ENCODE measurements at places on chromosomes 4 and X.

- no peaks in the 10 kb centered on the region for H3K4me1 ChIP-seq
- H3K27me3 ChIP-seq: no peaks in the 10 kb centered on the region
- H3K27ac ChIP-seq: no peak overlapping the region
- DNase-seq: peak; percentile 19
- H3K36me3 ChIP-seq: no peaks in the 10 kb centered on the region
Observed at GRCh38 chrX:71492231-71493065, 40.5 kb upstream of the OGT start.

DNA sequence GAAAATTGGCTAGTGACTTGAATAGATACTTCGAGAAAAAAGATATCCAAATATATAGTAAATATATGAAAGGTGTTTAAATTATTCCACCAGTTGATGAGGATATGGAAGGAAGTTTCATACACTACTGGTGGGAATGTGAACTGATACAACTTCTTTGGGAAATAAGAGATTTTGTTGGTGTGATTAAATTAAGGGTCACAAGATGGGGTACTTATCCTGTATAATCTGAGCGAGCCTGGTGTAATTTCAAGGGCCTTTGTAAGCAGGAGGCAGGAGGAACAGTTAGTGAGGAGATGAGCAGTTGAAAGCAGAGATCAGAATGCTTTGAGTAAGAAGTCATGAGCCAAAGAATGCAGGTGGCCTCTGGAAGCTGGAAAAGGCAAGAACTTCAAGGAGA, 192.2 kb downstream of the KCTD8 start:
- H3K36me3 ChIP-seq: no peaks in the 10 kb centered on the region
- no peak overlapping the region for H3K27ac ChIP-seq
- DNase-seq: no peak
- H3K4me3 ChIP-seq: no peak overlapping the region

- H3K27ac ChIP-seq: no peak overlapping the region
- no peak overlapping the region for H3K4me3 ChIP-seq
- no peak for DNase-seq
- H3K36me3 ChIP-seq: no peaks in the 10 kb centered on the region
Observed at GRCh38 chr4:72208421-72209075, 176.7 kb downstream of the NPFFR2 start.

DNA sequence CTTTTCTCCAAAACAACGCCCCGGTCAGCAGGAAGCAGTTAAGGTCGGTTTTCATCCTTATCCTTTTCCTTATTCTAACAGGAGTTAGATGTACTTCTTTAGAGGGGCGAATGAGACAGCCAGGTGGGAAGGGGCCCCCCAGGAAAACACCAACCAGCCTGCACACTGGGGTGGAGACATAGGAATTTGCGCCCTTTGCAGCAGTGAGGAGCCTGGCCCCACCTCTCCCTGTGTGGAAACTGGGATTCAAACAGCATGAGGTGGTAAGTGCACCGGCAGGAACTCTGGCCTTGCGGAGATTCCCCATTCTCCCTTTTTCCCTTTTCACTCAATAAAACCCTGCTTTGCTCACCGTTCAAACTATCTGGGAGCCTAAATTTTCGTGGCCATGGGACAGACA, 8.0 kb upstream of the FAM47C start:
- no peaks in the 10 kb centered on the region for H3K36me3 ChIP-seq
- no peak for DNase-seq
- no peak overlapping the region for H3K27ac ChIP-seq
- H3K4me3 ChIP-seq: no peak overlapping the region
- H3K4me1 ChIP-seq: no peaks in the 10 kb centered on the region
- H3K27me3 ChIP-seq: no peaks in the 10 kb centered on the region

- no peaks in the 10 kb centered on the region for H3K27me3 ChIP-seq
- no peak overlapping the region for H3K27ac ChIP-seq
- no peaks in the 10 kb centered on the region for H3K4me1 ChIP-seq
Observed at GRCh38 chrX:57930051-57930450, 19.8 kb upstream of the ZXDA start.

DNA sequence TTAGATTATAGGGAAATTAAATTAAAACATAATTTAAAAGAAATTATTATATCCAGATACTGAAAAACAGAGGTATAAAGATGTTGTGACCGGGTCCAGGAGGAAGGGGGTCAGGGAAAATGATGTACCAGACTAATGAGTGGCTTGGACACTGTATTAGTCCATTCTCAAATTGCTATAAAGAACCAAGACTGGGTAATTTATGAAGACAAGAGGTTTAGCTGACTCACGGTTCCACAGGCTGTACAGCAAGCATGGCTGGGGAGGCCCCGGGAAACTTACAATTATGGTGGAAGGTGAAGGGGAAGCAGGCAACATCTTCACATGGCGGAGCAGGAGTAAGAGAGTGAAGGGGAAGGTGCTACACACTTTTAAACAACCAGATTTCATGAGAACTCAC, 3.4 kb upstream of the FAM9B start:
- no peaks in the 10 kb centered on the region for H3K36me3 ChIP-seq
- DNase-seq: no peak
- no peak overlapping the region for H3K27ac ChIP-seq
- H3K4me1 ChIP-seq: no peaks in the 10 kb centered on the region

DNA sequence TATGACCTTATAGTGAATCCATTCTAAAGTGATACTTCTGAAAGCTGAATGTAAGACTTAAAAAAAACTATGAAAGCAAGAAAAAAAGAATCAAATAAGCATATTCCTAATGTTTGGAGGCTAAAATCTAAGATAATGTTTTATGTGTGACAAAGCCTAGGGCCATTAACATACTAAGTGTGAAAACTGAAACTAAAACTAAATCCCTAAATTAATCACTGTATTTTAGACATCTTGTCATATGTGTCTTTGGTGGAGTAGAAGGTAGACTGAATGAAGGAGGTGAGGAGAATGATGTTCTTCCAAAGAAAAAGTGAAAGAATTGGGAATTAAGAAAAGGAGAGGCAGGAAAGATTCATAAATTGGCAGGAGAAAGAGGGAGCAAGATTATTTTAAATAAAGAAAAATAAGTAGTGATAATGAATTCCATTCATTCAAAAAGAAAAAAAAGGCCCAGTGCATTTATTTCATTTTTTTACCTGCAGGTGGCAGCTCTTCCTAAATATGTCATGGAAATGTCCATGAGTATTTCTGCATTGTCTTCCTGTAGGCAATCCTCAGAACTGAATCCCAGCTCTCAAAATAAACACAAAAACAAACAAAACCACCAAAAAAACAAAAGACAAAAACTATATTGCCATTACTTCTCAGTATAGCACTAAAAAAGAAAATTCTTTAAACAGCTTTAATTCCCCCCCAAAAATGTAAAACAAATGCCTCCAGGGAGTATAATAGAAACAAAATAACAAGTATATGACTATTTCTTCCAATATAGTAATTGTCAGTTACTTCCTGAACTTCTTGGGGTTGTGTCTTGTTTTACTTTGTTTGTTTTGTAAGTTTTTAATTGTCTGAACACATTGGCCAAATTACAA, 17.0 kb upstream of the AP1AR start:
- no peaks in the 10 kb centered on the region for H3K27me3 ChIP-seq
- no peak overlapping the region for H3K27ac ChIP-seq
- no peak overlapping the region for H3K4me3 ChIP-seq
- DNase-seq: no peak

DNA sequence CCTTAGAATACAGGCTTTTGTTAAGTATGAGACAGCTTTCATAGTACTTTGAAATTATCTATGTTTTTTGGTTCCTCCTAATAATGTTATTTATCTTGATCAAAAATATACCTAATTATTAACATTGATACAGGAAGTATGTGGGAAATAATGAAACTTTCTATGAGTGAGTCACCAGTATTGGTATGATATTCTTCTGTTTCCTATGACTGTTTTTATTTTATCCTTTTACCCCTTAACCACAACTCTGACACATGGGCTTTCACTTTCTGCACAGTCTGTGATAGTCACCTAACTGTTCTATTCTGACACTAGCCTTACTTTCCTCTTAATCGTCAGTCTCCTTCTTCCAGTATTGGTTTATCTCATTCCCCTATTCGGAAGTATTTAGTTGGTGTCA, 4.7 kb downstream of the THAP9 start:
- no peak for DNase-seq
- H3K36me3 ChIP-seq: no peaks in the 10 kb centered on the region
- H3K27ac ChIP-seq: no peak overlapping the region
- H3K4me1 ChIP-seq: no peaks in the 10 kb centered on the region

DNA sequence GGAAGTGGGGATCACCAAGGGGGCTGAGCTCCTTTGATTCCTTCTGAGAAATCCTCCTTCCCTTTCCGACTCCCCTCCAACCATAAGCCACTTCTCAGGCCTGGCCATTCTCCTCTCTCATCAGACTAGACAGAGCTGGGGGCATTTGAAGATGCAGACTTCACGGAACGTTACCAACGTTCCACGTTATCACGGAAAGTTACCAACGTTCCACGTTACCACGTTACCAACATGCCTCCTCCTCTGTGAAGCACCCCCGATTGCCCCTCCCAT, 85.4 kb upstream of the WWC2 start:
- no peaks in the 10 kb centered on the region for H3K4me1 ChIP-seq
- no peak overlapping the region for H3K4me3 ChIP-seq
- no peaks in the 10 kb centered on the region for H3K27me3 ChIP-seq

DNA sequence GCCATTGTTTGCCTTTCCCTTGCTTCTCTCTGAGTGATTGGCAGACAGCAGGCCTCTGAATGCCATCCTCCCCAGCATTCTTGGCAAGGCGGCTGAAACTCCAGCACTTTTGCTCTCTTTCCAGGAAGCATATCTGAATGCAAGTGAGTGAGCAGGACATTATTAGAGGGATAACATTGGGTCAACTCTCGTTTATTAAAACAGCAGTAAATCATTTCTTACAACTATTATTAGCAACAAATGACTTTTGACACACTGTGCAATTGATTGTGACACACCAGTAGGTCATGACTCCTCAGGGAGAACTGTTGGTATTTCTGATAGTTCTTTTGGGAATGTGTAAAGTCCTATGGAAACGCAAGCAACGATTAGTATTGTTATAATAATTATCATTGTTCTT, 103.8 kb downstream of the EFNB1 start:
- DNase-seq: no peak
- no peaks in the 10 kb centered on the region for H3K36me3 ChIP-seq
- no peak overlapping the region for H3K4me3 ChIP-seq

GRCh38 chr4:26525771-26526150, 35.5 kb upstream of the CCKAR start:
- H3K27ac ChIP-seq: no peak overlapping the region
- DNase-seq: no peak

- no peak overlapping the region for H3K4me3 ChIP-seq
- H3K4me1 ChIP-seq: no peaks in the 10 kb centered on the region
- H3K27ac ChIP-seq: no peak overlapping the region
- no peaks in the 10 kb centered on the region for H3K36me3 ChIP-seq
- DNase-seq: no peak
- no peaks in the 10 kb centered on the region for H3K27me3 ChIP-seq
Observed at GRCh38 chr4:186592966-186593586, 37.7 kb upstream of the MTNR1A start.

DNA sequence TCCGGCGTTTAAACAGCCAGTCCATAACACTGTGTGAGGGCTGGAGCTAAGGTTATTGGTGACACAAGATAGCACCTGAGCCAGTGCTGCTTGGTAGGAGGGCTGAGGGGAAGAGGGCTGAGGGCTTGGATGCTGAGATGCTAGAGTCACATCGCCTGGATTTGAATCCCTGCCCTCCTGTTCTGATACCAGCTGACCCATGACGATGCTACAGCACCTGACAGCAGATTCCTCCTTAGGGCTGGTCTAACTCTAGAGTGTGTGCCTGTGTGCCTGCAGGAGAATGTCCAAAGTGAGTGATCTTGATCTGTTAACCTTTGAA, 102.5 kb downstream of the PTTG2 start:
- H3K27ac ChIP-seq: peak overlapping the region; percentile 60
- DNase-seq: no peak
- no peaks in the 10 kb centered on the region for H3K4me1 ChIP-seq
- no peaks in the 10 kb centered on the region for H3K36me3 ChIP-seq
- no peaks in the 10 kb centered on the region for H3K27me3 ChIP-seq
- H3K4me3 ChIP-seq: no peak overlapping the region

- no peak for DNase-seq
- H3K4me3 ChIP-seq: no peak overlapping the region
- no peaks in the 10 kb centered on the region for H3K36me3 ChIP-seq
- H3K27ac ChIP-seq: no peak overlapping the region
- no peaks in the 10 kb centered on the region for H3K4me1 ChIP-seq
Observed at GRCh38 chr4:3492741-3493719, 29.9 kb downstream of the DOK7 start.

DNA sequence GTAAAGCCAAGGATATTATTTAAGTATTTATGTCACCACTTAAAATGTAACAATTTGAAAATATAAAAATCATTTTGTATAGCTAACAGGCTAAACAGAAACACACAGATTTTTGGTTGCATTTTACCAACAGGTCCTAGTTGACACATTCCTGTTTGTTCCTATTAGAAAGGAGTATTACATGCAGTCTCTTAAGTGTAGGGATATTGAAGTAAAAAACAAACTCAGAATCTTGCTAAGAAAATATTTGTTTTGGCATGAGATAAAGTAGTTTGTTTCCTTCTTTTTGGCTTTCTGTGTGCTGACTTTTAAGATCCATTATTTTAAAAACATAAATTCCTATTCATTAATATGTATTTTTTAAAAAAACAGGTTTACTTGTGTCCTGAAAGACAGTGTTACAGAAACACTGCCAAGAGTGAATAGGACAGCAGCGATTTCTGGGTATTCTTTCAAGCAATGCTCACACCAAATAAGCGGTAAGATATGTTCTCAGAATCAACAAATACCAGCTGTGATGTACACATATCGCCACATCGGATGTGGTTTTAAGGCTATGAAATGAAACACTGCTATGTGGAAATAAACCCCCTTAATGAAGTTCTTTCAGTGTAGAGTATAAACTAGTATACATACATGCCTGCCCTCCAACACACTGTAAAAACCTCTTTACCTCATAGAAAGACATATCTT, 6.9 kb downstream of the F11 start:
- DNase-seq: no peak
- H3K27ac ChIP-seq: no peak overlapping the region
- peaks cover 2% of the 10 kb centered on the region for H3K4me1 ChIP-seq

- no peak overlapping the region for H3K27ac ChIP-seq
- no peaks in the 10 kb centered on the region for H3K36me3 ChIP-seq
- H3K4me3 ChIP-seq: no peak overlapping the region
- DNase-seq: no peak
Observed at GRCh38 chrX:9492901-9493300, 28.0 kb downstream of the TBL1X start.

- no peak for DNase-seq
- no peak overlapping the region for H3K27ac ChIP-seq
- peaks cover 4% of the 10 kb centered on the region for H3K4me1 ChIP-seq
- no peak overlapping the region for H3K4me3 ChIP-seq
Observed at GRCh38 chr4:144689125-144689524, 43.2 kb downstream of the HHIP start.

GRCh38 chrX:48794340-48794910, 7.4 kb upstream of the HDAC6 start:
- H3K36me3 ChIP-seq: no peaks in the 10 kb centered on the region
- H3K4me1 ChIP-seq: no peaks in the 10 kb centered on the region
- DNase-seq: no peak
- no peaks in the 10 kb centered on the region for H3K27me3 ChIP-seq
- H3K27ac ChIP-seq: no peak overlapping the region
- H3K4me3 ChIP-seq: no peak overlapping the region

GRCh38 chr4:8850074-8850829, 21.4 kb downstream of the HMX1 start:
- DNase-seq: no peak
- no peaks in the 10 kb centered on the region for H3K4me1 ChIP-seq
- no peak overlapping the region for H3K4me3 ChIP-seq
- H3K27me3 ChIP-seq: no peaks in the 10 kb centered on the region

GRCh38 chrX:73683236-73683859, 120.4 kb downstream of the CHIC1 start:
- no peak overlapping the region for H3K27ac ChIP-seq
- DNase-seq: no peak
- no peaks in the 10 kb centered on the region for H3K36me3 ChIP-seq

Data from pancreas (tissue), 10 donors.